Left lung (tissue), 14 donors: ENCODE measurements at places on chromosomes 13 and 19.
A peak's percentile ranks its signal among the peaks of the same experiment; 100 is the strongest.

- DNase-seq = no peak
These were observed 8.8 kb downstream of the FZR1 start for GRCh38 chr19:3514930-3515329.

DNA sequence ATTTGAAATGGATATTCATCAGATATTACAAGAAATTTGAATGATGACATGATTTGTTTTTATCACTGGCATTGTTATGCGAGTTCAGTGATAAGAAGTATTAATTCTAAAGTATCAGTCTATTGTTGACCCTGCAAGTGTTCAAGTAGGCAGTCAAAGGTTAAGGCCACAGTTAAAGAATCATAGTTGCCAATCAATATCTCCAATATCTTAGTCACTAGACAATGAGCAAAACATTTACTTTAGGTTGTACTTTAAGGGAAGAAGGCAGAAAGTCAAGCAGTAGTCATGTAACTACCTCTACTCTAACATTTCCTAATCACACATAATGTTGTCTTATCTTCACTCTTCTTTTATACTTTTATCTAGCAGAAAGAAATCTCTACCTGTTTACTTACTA, 709.8 kb downstream of the PCDH17 start:
- no peak for DNase-seq

- no peak for DNase-seq
These were observed 12.9 kb upstream of the IGSF23 start for GRCh38 chr19:44600466-44600865.

DNA sequence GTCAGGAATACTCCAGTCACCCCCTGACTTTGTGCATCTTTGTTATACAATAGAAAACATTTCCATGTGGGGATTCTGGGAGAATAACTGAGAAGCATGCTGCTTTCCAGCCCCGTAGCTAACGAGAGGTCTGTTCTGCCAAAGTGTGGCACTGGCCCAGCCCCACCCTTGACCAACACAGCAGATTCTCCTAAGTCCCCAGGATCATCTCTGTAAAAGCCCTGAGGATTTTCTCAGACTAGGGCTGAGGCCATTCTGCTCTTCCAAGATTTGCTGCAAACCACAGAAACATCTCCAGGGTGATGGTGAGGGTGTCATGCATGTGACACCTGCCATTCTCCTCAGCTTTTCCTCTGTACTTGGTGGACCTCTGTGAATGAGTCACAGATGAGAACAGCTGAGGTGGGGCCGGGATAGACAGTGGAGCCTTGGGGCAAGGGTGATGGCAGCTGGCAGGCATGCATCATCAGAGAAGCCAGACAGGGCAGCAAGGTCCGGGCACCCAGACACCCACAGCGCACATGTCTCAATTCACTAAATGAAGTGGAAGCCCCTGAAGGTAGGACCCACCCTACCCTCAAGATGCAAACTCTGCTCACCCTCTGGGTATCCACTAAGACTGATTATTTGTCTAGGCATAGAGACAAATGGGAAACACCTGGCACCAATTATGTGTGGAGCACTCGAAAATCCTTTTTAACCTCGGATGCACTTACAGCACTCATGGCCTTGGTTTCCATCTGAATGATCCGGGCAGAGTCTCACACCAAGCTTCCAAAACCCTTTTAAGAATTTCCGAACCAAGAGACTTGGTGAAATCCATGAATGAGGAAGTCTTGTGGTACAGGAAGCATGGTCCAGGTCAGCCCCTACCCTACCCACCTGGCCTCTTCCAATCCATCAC, 20.1 kb upstream of the DOCK9 start:
- DNase-seq = no peak

DNA sequence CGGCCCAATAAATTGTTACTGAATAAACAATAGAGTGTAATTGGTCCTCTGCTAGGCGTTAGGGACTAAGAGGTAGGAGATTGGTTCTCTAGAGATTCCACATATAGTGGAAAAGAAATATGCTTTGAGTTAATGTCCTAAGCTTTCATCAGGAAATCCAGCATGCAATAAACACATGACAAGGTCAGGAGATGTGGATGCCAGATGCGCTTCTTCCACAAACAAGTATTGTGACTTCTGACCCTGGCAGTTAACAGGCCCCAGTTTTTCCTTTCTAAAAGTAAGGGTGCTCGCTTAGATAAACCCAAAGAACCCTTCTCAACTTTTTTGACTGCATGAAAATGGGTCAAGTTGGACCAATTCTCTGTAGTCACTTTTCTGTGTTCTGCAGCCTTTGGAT, 146.5 kb upstream of the SOX21 start:
- DNase-seq = no peak

GRCh38 chr19:3979674-3980352, 5.5 kb downstream of the EEF2 start:
- no peak for DNase-seq

DNA sequence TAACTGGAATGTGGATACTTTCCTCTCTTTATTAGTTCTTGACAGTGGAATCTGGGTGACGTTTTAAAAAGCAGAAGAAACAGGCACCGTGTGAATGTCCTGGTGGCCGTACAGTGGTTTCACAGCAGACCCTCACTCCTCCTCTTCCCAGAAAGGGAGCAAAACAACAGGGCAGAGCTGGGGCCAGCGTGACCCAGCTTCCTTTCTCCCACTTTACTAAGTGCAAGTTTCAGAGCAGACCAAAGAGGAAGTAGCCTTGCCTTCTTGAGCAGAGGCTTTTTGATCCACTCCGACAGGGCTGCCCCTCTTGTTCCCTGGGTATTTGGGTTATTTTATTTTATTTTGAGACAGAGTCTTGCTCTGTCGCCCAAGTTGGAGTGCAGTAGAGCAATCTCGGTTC, 19.6 kb upstream of the C19orf33 start:
- DNase-seq = peak; percentile 24

GRCh38 chr19:37309834-37310575, 60.9 kb upstream of the ZNF527 start:
- DNase-seq = no peak

- no peak for DNase-seq
These were observed 16.1 kb downstream of the CEBPG start for GRCh38 chr19:33389421-33390100.

GRCh38 chr13:73284081-73284874, 225.5 kb downstream of the KLF5 start:
- DNase-seq = no peak

DNA sequence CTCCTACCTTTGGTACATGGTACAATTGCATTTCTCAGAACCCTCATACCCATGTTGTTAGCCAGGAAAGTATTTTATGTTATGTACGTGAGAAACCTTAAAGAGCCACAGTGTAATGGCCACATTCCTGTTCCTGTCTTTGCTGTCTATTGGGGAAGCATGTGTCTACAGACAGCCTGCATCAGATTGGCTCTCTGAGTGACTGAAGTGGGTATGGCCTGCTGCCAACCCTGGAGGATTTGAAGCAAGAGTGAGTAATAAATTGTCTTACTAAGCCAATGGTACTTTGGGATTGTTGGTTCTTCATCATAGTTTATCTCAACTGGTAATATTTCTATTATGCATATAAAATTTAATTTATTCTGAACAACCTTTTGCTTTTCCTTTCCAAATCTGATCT, 574.1 kb downstream of the LMO7 start:
- DNase-seq = peak; percentile 39

DNA sequence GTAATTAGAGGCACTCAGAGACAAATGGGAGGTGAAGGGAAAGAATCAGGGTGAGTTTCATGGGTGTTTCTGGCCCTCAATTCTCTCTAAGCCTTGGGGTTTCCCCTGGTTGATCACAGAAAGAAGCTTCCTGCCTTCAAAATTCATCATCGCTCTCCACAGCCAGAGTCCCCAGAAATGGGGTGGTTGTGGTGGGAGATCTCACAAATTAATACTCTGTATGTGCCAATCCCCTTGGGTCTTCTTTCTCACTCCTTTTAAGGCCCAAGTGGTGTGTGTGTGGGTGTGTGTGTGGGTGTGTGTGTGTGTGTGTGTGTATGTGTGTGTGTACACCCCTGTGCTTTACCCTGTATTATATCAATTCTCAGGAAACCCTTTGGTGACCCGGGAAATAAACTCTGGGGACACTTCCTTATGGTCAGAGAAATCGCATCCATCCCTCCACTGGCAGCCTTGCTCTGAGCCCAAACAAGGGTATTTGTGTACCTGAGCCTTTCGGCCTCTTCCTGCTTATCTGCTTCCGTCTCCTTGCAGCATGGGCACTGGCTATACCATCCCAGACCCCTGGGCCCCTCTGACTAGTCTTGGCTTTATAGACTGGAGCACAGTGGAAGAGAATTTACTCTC, 2.8 kb upstream of the FCGBP start:
- no peak for DNase-seq

- DNase-seq = no peak
These were observed 112.9 kb upstream of the MBNL2 start for GRCh38 chr13:97109256-97109655.

- DNase-seq = no peak
These were observed 10.1 kb downstream of the MIER2 start for GRCh38 chr19:334296-335071.

DNA sequence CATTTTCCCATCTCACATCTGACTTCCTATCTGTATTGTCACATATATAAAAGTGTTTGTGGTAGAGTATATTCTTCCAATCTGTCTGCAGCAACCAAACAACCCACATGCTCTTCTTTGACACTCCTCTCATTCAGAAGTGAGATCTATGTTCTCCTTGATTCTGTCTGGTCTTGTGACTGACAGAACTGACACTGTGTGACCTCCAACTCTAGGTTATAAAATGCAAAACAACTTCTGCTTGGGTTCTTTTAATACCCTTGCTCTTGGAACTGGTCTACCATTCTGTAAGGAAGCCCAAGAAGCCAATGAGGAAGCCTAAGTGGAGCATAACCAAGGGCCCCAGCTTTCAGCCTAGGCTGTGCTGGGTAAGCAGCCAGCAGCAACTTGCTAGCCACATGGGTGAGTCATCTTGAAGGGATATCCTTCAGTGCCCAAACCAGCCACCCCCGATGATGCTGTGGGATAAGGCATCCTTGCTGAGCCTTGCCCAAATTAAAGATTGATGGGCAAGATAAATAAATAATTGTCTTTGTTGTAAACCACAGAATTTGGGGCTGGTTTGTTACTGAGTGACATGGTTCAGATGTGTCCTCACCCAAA, 18.4 kb upstream of the ITM2B start:
- no peak for DNase-seq

DNA sequence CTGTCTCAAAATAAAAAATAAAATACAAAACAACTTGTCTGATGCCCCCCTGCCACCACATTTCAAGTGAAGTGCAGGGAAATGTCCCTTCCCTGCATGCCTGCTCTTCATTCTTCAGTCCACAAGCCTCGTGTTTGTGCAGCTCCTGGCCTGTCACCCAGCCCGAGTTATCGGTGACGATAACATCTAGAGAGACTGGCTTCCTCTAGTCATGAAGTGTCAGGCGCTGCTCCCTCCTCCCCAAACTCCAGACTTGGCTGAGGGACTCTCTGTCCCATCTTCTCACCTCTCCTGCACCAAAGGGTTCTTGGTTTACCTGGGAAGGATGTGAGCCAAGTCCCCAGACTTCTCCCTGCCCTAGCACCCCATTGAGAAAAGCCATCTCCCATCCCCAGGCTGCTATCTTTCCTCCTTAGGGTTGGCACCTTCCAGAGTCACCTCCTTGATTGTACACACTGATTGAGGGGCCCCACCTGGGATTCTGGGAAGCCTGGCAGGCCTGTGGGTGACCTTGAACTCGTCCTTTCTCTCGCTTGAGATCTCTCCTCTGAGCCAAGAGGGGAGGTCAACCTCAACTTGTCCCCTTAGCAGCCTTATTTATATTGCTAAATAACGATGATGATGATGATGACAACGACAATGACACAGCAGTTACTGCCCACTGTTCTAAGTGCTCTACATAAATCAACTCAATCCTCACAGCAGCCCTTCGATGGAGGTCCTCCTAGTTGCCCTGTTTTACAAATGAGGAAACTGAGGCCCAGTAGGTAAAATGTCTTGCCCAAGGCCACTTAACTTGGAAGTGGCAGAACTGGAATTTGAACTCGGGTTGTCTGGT, 13.1 kb upstream of the PLAUR start:
- DNase-seq = no peak

DNA sequence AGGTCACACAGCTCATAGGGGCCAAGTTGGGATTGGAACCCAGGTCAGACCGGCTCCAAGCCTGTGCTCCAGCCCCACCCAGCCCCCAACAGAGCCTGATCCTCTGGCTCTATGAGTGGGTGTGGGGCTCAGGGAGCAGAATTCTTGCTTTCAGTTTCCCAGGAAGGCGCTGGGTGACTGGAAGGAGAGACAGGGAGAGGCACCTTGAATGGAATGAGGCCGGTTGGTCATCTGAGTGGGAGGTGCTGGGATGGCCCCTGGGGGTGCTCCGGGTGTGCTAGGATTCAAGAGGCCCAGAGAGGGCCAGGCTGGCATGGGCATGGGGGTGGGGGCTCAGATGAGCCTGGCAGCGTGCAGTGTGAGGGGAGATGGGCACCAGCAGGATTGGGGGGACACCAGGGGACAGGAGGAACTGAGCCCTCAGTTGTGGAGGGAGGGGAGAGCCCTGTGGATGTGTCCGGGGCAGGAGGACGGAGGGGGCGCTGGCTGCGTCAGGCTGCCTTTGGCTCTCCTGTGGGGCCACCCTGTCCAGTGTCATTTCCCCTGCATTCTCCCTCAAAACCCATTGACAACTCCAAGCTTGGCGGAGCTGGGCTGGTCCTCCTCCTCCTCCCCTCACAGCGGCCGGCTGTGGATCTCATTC, 31.2 kb upstream of the ANKRD10 start:
- DNase-seq = no peak

DNA sequence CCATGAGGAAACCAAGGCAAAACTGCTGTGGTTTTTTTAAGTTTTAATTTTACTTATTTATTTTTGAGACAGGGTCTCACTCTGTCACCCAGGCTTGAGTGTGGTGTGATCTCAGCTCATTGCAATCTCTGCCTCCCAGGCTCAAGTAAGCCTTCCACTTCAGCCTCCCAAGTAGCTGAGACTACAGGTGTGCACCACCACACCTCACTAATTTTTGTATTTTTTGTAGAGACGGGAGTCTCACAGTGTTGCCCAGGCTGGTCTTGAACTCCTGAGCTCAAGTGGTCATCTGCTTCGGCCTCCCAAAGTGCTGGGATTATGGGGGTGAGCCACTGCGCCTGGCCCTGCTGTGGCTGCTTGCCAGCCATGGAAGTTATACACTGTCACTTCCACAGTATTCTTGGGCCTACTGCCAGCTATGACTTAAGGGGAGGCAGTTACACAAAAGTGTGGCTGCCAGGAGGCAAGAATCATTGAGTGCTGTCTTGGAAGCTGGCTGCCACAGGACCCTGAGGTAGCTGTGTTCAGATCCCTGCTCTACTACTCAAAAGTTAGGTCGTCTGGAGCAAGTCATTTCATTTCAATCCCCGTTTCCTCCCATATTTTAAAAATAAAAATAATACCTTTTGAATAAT, 12.7 kb downstream of the FARP1 start:
- DNase-seq = no peak
